ENCODE measurements at places on chromosomes 6 and 20.

DNA sequence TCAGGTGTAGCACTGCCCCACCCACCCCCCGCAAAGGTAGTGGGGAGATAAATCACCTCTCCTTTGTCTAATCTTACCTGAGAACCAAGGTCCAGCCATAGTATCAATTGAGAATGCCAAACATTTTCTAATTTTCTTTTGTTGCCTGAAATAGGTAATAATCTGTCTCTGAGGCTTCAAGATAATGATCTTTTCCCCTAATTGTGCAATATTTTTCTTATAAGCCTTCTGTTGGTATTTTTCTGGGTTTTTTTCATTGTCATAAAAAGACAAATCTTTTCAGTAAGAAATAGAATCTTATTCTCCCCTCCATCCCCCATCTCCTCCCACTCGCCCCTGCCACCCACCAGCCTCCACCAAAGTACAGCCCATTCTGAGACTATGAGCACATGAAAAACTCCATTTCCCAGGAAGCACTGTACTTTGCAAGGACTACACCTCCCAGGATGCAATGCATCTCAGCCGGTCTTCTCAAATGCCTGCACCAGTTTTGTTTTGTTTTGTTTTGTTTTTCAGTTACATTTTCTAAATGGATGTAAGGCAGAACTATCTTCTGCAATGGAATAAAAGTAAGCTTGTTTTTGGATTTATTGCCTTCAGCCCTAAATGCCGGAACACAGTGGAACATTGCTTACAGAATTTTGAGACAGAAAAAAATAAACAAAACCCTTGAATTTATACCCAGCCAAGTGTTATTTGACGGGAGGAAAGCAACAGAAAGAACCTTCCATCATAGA lies 268.0 kb downstream of the TFAP2A start:
- DNase-seq = no peak

DNA sequence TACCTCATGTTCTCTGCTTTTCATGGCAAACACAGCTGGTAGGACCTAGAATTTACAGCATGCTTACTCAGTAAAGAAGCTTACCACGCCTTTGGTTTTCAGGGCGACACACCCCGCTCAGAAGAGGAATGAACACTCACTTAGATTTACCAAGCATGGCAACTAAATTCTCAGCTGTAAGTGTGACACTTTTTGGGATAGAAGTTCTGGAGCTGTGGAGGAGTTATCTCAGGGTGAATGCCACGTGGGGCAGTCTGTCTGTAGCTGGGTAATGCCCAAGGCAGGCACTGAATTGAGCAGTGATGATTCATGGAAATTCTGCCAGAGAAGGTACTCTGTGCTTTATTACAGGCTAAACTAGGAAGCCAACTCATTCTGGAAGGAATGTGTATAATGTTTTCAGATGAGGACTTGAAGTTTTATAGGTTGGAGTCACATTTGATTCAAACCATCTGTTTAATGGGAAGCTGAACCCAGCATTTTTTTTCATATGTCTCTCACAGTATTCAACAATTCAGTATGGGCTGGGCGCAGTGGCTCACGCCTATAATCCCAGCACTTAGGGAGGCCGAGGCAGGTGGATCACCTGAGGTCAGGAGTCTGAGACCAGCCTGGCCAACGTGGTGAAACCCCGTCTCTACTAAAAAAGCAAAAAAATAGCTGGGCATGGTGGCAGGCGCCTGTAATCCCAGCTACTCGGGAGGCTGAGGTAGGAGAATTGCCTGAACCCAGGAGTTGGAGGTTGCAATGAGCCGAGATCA lies 3.5 kb upstream of the PRIM2 start:
- no peak for DNase-seq

- no peak for DNase-seq
Measured at GRCh38 chr20:40584130-40584809, 104.8 kb downstream of the MAFB start.

- DNase-seq = no peak
Measured at GRCh38 chr6:117143647-117144046, 121.7 kb upstream of the VGLL2 start.

- no peak for DNase-seq
Measured at GRCh38 chr20:3730803-3731672, 1.4 kb upstream of the HSPA12B start.

- DNase-seq = no peak
Measured at GRCh38 chr6:122712448-122713137, 66.9 kb upstream of the FABP7 start.

GRCh38 chr20:19875376-19876221 lies 117.5 kb downstream of the RIN2 start:
- DNase-seq = no peak

- DNase-seq = no peak
Measured at GRCh38 chr6:17687136-17687535, 19.6 kb downstream of the NUP153 start.

DNA sequence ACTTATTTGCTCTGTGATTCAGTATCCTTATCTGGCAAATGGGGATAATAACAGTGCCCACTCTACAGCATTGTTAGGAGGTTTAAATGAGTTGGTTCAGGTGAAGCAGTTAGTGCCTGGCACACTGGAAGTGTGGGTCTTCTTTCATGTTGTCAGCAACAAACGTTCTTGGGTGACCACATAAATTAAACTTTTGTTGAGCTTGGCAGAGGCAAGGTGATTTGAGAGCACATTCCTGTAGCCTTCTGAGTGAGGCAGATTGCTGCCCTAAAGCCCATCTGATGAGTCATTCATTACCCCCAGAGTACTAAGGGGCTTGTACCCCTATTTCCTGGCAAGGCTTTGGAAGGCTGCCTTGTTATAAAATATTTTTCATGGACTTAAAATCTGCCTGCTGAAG lies 25.8 kb downstream of the SEC23B start:
- DNase-seq = no peak

DNA sequence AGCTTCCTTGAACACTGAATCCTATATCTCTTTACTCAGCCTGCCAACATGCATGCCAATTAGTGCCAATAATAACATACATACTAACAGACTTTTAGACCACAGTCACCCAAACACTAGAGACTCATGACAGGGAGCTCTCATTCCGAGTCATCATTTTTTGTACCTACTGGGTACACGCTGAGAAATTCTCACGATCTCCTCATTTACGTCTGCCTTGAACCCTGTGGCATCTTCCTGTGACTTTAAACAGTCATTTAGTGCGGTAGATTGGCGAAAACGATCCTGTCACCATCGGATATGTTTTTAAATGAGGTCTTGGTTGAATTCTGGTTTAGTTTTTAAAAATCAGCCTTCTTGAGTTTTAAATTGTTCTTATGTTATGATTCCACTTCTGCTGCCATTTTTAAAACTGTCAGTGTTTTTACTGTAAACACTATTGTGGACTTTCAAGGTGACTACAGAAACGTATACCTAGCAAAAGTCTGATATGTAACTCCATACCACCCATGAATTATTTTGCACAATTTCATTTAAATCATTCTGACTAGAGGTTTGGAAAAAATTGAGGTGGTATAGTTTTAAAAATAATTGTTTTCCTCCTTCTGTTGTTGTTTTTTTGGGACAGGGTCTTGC lies 275.4 kb downstream of the TSHZ2 start:
- DNase-seq = no peak

DNA sequence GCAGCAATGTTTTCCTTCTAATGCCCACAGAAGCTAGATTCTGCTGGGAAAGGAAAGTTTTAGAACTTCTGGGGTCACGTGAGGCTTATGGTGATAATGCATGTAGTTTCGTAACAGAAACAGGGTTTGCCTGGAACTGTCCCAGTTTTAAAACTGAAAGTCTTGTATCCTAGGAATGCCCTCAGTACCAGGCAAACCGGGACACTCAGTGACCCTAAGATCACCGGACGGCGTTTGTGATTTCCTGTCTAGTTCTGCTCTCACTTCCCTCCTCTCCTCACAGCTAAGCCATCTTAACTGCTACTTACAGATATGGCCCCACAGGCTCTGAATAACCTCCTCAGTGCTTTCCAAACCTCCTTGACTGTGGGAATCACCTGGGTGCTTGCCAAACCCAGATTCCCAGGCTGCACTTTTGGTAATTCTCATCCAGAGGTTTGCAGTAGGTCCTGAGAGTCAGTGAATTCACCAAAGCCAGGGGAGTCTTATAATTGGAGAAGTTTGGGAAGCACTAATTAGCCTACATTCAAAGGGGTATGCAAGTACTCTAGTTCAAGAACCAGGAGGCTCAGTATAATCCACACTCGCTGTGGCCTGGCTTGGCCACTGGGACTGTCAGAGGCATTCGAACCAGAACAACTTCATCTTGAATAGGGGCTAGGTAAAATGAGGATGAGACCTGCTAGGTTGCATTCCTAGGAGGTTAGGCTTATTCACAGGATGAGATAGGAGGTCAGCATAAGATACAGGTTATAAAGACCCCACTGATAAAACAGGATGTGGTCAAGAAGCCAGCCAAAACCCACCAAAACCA lies 231.6 kb upstream of the MYLIP start:
- DNase-seq = no peak

DNA sequence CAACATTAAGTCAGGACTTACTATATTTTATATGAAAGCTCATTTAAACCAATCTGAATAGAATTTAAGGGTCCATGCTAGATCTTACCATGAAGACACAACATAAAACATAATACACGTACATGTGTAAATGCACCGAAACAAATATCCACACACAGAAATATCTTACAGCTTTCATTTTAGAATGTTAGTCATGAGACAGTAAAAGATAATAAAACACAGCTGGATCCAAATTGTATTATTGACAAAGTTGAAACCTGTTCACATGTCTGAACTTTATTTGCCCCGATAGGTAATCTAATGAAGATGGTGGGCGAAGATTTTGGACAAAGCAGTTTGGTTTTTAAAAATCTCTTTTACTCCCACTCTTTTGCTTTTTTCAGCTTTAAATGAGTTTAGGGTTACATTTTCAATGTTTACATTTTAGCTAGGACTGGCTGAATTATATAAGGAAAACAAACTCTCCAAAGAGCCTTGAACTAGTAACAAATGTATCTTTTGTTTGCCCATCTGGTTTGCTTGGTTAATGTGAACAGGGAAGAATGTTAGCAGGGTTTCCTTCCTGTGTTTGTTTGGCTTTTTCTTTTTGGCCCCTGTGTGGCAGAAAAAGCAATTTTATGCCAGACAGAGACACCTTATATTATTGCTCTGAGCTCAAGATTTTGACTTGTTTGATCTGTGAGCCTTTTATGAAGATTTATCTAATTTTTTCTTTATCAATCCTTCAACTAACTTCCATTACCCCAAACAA lies 5.1 kb upstream of the TMEM181 start:
- no peak for DNase-seq

- no peak for DNase-seq
Measured at GRCh38 chr6:149129371-149130077, 188.0 kb upstream of the TAB2 start.

GRCh38 chr6:89430201-89430962 lies 2.6 kb upstream of the ANKRD6 start:
- DNase-seq = no peak

DNA sequence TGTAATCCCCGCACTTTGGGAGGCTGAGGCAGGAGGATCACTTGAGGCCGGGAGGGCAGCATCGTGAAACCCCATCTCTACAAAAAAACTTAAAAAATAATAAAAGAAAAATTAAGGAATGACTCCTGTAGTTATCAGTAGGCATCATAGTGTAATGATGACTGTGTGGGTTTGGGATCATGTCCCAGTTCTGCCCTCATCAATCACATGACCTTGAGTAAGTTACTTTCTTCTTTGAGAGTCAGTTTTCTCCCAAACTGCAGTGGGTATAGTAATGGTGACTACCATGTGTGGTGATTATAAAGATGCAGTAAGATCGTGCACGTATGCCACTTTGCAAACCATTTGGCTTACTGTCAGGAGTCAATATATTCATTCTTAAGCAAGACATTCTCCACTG lies 89.2 kb downstream of the TXNDC5 start:
- no peak for DNase-seq

DNA sequence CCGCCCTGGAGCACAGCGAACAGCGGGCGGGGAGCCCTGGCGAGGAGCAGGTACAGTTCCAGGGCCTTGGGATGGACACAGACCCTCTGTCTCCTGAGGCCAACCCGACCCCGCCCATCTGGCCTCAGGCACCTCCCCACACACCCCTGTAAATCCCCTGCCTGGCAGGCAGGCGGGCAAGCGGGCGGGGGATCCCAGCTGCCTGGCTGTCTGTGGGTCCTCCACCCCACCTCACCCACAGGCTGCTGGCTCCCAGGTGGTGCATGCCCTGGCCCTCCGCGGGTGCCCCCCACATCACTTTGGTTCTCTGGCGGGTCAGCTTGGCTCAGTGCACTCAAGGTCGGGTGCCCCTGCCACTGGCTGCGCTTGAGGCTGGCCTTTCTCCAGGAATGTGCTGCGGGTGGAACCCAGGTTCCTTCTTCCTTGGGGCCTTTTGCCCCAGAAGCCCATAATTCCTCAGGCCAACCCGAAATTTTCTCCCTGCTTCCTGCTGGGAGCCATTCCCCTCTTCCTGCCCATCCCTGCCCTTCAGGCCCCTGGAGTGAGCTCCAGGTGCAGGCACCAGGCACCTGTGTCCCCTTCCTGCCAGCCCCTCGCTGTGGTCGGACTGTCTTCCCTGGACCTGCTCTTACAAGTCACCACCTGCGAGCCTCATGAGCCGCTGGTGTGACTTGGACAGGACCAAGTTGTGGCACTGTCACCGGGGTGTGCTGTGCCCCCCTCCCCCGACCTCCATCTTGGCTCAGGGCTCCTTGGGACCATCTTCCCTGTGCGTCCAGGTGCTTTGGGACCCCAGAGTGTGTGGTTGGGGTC lies 5.3 kb upstream of the TNFRSF6B start:
- no peak for DNase-seq

DNA sequence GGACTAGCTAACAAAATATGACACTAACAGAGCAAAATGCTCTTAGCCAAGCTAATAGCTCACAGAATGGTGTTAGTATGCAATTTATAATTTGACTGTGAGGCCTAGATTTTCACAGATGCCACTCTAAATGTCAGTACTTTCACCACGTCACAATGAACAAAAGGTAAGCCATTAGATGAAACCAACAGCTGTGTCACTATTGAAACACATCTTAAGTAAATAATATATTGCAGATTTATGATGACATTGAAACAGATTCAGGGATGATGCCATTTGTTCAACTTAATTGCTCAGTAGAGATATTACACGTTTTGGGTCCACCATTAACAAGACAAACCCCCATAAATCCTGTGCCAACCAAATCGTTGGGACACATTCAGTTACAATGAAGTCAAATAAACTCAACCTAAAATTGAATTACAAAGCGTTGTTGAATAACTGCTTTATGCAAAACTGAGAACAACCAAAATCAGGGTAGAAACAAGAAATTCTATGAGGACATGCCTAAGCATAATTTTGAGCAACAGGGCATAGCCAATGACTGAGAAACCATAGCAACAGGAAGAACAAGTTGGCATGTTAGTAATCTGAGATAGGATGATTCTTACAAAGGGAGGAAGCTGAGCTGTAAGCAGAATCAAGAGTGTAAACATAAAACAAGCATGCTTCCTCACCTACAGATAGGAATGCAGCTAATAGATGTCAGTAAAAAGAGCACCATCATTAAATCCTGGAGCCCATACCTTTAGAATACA lies 85.6 kb upstream of the KHDRBS2 start:
- DNase-seq = no peak

DNA sequence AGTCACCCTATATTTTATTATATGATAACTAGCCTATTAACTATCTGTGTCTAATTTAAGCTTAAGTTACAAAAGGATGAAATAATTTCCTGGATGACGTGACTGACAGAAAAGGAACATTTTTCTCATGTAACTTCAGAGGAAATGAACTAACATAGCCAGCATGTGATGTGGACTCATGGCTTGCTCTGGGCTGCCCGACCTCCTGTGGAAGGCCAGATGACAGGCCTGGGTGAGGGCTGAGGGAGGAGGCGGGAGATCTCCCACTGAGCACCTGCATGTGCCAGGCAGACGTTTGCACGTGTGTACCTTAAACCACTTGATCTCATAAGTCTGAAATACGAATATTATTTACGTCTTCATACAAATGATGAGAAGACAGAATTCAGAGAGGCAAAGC lies 321.1 kb downstream of the SYNE1 start:
- DNase-seq = no peak

All from stimulated activated CD8-positive, alpha-beta memory T cell treated with anti-CD3 and anti-CD28 coated beads, Interleukin-2, amount 100 ng/mL, for 1 hour (primary cell).